ENCODE measurements at places on chromosomes 7 and 10.

DNA sequence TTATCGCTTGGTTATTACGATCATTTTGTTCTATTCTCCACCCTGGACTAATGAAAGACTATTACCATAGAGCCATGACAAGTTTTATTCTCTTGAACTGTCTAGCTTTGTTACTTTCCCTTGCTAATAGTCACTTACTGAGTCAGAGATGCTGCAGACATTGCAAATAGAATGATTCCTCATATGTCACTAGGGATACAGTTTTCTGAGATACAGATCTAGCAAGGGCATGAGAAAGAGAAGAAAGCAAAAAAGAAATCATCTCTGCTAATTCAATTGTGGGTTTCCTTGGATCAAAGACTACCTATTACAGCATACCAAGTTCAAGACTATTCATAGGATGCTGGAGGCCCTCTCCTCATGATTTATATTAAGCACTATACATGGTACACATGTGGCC, 204.3 kb downstream of the MBL2 start:
- no peak for DNase-seq

- no peak for DNase-seq
Measured at GRCh38 chr10:125802131-125802530, 20.9 kb downstream of the UROS start.

DNA sequence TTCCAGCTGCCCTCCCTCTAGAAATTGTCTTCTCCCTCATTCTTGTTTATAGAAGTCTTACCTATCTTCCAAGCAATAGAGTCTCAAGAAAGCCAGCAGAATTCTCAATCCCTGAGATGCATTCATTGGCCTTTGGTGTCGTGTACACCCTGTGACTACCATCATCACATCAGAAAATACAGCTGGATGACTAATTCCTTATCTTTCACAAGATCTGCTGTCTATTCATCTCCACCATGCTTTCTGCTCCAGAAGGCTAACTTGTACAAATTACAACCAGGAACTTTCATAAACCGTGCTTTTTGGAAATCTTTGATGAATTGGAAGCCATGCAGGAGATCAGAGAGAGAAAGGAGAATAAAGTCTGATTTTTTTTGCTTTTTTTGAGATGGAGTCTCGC, 1062.9 kb upstream of the GHITM start:
- no peak for DNase-seq

- no peak for DNase-seq
Measured at GRCh38 chr10:11797847-11798633, 25.1 kb upstream of the PROSER2 start.

GRCh38 chr10:130428936-130429335, 292.7 kb downstream of the GLRX3 start:
- no peak for DNase-seq

GRCh38 chr7:22586101-22586785, 86.3 kb upstream of the STEAP1B start:
- DNase-seq = no peak

- DNase-seq = no peak
Measured at GRCh38 chr10:74177140-74177677, 26.2 kb downstream of the ADK start.

All from GM19239 (cell line).